Stimulated activated CD8-positive, alpha-beta memory T cell treated with anti-CD3 and anti-CD28 coated beads, Interleukin-15, amount 100 ng/mL, for 4 hours (primary cell): ENCODE measurements at places on chromosomes 7 and 10.

DNA sequence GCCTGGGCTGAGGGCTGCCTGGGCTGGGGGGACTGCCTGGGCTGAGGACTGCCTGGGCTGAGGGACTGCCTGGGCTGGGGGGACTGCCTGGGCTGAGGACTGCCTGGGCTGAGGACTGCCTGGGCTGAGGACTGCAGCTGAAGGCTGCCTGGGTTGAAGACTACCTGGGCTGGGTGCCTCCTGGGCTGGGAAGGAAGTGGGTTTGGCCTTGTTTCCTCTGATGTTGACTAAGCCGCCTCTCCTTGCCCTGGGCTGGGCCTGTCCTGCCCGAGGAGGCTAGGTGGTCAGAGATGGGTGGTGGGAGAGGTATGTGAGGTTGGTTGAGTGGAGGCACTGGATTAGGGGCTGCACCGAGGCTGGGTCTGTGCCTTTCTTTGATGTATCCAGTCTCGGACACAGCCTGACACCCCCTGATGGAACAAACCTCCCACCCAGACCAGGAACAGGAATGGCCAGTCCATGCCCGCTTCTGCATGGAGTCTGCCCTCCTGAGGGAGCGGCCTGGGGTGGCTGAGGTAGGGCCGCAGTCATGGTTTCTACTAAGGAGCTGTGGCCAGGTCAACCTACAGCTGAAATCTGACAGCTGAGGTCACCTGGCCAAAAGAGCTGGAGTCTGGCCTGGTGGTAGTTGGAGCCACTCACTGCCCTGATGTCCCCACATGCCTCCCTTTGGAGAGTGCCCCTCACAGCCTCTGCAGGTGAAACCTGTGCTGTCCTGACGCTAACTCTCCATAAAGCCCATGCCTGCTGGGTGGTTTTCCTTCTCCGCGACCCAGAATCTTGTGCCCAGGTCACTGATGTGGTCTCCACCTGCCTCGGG, 22.3 kb downstream of the SCART1 start:
- DNase-seq = no peak

GRCh38 chr10:108454793-108455192, 1290.3 kb upstream of the SORCS1 start:
- no peak for DNase-seq

GRCh38 chr10:27714349-27714748, 31.3 kb downstream of the MKX start:
- DNase-seq = no peak

GRCh38 chr7:142516038-142516501, 233.2 kb upstream of the PRSS1 start:
- no peak for DNase-seq

GRCh38 chr10:24574161-24574560, 149.5 kb downstream of the ARHGAP21 start:
- no peak for DNase-seq

- DNase-seq = no peak
Measured at GRCh38 chr7:70704831-70705346, 427.1 kb upstream of the GALNT17 start.

DNA sequence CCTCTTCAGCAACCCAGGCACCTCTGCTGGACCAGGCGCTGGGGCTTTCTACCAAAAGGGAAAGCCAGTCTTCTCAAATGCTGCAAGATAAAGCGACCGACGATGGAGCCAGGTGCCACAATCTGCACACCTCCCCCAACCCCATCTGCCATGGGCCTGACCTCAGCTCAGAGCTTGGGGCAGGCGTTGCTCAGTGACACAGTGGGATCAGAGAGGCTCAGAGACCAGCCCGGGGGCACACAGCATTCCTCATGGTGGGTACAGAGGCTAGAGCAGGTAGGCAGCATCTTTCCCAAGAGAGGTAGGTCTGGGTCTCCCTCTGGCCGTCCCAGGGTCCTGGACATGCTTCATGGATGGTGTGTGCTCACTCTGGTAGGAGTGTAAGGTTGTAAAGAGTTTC, 56.3 kb downstream of the ZMIZ1 start:
- no peak for DNase-seq

GRCh38 chr10:3866332-3866731, 81.3 kb upstream of the KLF6 start:
- no peak for DNase-seq

- DNase-seq = no peak
Measured at GRCh38 chr7:36072620-36073019, 80.4 kb upstream of the EEPD1 start.

DNA sequence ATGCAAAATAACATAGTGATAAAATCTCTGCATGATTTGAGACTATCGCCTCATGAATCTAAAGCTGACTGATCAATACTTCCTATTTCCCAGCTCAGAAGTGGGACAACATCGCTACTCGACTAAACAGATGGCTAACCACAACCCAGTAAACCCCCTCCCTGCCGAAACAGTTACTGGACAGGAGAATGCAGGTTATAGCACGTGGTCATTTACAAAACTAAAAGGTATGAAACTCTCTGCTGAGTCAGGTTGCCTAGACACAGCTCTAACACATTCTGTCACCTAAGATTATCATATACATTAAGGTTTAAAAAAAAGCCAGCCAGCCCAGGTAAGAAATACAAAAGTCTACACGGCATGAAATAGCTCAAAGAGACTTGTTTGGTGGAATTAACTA, 64.0 kb downstream of the CTBP2 start:
- DNase-seq = no peak

- no peak for DNase-seq
Measured at GRCh38 chr7:83691095-83691494, 42.2 kb upstream of the SEMA3E start.

- no peak for DNase-seq
Measured at GRCh38 chr7:133582766-133583523, 330.1 kb downstream of the EXOC4 start.

- no peak for DNase-seq
Measured at GRCh38 chr10:118531105-118531852, 64.2 kb downstream of the PRLHR start.

GRCh38 chr10:70084189-70084588, 31.5 kb downstream of the MACROH2A2 start:
- DNase-seq = no peak

GRCh38 chr10:54708591-54708990, 92.4 kb downstream of the PCDH15 start:
- no peak for DNase-seq

GRCh38 chr10:71835671-71836595, 15.1 kb downstream of the PSAP start:
- no peak for DNase-seq

DNA sequence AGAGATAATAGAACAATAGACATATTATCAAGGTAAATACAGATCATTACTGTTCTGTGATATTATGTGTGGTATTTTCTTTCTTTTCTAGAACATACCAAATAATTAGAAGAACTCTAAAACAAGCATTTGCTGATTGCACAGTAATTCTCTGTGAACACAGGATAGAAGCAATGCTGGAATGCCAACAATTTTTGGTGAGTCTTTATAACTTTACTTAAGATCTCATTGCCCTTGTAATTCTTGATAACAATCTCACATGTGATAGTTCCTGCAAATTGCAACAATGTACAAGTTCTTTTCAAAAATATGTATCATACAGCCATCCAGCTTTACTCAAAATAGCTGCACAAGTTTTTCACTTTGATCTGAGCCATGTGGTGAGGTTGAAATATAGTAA, 185.5 kb downstream of the CFTR start:
- DNase-seq = no peak

GRCh38 chr10:19719284-19719683, 96.9 kb upstream of the PLXDC2 start:
- no peak for DNase-seq

DNA sequence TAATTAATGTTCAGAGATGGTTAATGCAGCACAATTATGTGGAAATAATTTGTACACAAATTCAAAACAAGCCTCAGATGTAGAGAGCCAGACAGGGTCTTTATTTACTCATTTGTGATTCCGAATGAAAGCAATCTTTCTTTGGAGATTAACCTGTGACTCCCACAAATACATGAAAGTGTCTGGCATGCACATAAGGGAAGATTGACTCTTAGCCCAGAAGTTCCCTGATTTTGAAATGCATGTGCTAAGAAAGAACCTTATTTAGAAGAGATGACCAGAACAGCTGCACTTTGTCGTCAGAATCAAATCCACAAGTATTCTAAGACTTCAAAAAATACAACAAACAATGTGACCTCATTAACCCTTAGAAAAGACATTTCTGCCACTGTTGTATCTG, 45.1 kb downstream of the RNLS start:
- DNase-seq = no peak

DNA sequence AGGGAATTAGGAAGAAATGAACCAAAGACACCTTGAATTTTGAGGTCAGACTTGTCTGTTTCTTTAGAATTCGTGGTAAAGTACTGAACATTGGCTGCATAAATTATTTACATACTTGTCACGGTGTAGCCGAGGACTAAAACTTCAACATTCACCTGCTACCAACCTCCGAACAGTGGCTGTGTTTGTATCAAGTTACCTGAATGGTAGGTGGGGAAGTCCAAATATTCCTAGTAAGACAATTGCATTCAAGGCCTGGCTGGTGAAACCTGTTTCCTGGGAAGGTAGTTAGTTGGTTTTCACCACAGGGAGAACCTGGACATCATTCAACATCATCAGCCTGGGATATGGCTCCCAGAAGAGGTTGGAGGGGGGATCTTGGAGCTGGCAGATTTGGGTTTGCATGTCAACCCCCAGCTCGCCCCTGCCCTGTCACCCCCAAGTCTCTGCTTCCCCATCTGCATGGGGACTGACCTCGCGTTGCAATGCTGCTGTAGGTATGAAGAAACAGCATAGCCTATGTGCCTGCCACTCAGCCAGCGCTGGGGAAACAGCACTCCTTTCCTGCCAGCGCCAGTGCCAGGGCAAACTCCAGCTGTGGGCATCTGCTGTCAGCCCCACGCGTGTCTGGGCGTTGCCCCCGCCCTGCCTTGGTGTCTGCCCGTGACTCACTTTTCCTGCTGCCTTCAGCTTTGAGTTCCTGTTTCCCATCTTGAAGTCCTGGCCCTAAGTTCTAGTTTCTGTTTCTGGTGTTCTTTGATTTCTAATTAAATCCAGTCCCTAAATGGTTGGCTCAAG, 12.7 kb upstream of the LARP4B start:
- peak; percentile 13 for DNase-seq
